T follicular helper cell (primary cell): ENCODE measurements at places on chromosomes 6 and 20.

DNA sequence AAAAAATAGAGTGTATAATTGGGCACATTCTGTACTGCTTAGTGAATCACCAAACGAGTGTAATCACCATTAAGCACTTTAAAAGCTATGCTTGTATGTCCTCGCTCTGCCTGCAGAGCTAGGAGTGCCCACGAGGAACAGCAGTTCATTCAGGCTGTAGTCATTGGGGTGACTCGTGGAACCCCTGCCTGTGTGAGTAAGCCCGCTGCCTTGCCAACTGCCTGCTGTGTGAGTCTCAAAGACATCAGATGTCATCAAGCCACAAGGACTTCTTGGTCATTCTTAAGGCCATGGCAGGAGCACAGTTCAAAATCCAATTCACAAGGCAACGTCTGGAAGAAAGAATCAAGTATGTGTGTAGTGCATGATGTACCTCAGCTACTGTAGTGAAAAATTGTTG lies 60.4 kb downstream of the FOXO3 start:
- no peak for DNase-seq

GRCh38 chr6:84546427-84546914 lies 217.9 kb downstream of the TBX18 start:
- DNase-seq = no peak

DNA sequence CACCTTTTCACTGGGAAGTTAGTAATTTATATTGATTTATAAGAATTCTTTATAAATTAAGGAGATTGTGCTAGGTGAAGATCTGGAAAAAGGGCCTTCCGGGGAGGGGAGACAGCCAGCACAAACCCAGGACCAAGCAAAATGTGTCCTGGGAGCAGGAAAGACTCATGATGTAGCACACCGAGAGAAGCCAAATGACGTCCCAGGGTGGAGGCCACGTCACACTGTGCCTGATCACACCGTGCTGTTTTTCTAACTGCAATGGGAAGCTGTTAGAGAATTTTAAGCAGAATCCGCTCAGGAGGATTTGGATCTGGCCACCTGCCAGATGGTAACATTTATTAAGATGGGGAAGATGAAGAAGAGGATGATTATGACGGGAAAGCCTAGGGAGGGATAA lies 72.7 kb upstream of the AKAP12 start:
- no peak for DNase-seq

- DNase-seq = no peak
Observed at GRCh38 chr6:29974901-29975560, 32.7 kb downstream of the HLA-A start.

- DNase-seq = no peak
Observed at GRCh38 chr6:71727632-71728294, 158.6 kb upstream of the RIMS1 start.

DNA sequence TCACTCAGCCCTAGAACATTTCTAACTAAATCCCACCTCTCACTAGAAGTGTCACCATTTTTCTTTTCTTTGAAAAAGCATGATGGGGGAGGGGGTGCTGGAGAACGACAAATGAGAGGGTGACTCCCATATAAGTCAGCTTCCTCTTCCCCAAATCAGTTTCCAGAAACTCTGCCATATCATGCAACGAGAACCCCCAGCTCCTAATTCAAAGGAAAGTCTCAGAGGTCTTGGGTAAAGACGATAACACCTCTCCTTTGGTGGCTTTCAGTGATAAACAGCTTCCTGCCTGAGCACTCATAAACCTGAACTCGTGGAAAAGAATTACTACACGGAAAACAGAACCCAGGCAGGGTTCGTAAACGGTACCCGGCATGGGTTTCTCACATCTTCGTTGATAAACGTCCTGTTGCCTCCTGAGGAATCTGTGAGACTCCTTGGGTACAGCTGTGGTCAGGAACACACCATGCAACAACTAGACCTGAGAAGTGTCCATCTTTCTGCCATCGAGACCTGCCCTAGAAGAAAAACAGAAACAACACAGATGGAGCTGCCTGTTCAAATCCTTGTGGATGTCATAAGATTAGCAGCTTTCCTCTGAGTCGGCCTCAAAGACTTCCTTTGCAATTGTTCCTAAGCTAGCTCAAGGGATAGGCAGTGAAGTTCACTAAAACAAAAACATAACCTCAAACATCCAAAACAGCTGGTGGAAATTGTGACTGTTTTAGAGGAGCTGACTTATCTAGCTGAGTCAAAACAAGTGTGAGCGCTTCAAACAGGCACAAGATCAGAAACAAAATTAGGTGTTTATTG lies 185.8 kb upstream of the PRDM1 start:
- DNase-seq = no peak

DNA sequence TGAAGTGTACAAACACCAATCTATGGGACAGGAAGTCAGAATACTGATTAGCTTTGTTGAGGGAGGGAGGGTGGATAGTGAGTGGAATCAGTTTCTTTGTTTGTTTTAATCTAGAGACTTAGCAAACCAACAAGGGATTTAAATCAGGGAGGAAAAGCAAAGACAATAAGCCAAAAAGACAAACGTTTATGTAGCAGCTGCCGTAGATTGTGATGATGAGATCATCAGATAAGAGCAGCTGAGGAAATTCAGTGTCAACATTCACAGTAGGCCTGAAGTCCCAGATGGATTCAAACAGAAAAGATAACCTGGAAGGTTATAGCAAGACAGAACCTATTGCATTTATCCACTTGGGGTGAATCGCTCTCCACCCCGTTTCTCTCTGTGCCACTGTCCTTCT lies 104.9 kb upstream of the SYNDIG1 start:
- no peak for DNase-seq

DNA sequence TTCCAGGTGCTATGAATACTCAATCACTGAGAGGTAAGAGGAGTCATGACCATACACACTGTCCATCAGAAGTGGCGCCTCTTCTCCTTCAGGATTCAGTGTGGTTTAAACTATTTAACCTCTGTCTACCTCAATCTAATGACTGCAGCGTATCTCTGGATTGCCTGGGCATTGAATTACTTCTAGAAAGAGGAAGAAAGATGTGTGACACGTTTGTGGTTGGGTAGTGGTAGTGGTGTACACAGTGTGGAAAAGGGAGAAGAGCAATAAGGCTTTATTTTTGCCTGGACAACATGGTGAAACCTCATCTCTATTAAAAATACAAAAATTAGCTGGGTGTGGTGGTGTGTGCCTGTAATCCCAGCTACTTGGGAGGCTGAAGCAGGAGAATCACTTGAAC lies 38.0 kb upstream of the ECHDC1 start:
- DNase-seq = no peak

GRCh38 chr6:52595796-52596130 lies 18.9 kb upstream of the TRAM2 start:
- no peak for DNase-seq

- no peak for DNase-seq
Observed at GRCh38 chr6:137271245-137272183, 52.3 kb upstream of the IFNGR1 start.

DNA sequence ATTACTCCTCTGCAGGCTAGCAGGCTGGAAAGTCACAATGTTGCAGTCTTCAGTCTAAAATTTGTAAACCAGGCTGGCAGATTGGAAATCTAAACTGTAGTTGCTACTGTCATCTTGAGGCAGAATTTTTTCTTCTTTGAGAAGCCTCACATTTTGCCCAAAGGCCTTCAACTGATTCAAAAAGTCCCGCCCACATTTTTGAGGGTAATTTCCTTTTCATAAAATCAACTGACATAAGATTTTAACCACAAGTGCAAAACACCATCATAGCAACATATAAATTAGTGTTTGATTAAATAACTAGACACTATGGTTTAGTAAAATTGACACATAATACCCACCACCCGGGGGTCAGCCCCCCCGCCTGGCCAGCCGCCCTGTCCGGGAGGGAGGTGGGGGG lies 28.4 kb downstream of the HLA-C start:
- DNase-seq = no peak

GRCh38 chr6:87706187-87706966 lies 4.3 kb upstream of the AKIRIN2 start:
- DNase-seq = no peak

GRCh38 chr6:16773362-16773761 lies 12.1 kb upstream of the ATXN1 start:
- no peak for DNase-seq

GRCh38 chr6:45378334-45378926 lies 696 bp upstream of the SUPT3H start:
- DNase-seq = peak; percentile 3

- no peak for DNase-seq
Observed at GRCh38 chr20:61835791-61836350, 229.8 kb downstream of the TAF4 start.

DNA sequence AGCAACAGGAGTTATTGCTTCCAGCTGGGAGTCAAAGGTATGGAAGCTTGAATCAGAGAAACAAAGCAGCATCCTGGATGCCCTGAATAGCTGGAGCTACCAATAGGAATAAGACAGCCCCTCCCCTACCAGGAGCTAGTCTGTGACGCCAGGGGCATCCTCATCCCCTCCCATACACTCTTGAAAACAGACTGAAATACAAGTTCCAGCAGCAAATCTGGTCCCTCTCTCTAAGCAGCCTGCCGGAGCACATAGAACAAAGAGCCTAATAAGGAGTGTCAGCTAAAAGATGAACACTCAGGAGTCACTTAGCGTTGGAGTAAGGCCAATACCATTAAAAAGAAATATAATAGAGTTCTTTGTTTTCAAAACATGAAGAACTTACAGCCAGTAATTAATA lies 25.6 kb downstream of the FILIP1 start:
- no peak for DNase-seq

DNA sequence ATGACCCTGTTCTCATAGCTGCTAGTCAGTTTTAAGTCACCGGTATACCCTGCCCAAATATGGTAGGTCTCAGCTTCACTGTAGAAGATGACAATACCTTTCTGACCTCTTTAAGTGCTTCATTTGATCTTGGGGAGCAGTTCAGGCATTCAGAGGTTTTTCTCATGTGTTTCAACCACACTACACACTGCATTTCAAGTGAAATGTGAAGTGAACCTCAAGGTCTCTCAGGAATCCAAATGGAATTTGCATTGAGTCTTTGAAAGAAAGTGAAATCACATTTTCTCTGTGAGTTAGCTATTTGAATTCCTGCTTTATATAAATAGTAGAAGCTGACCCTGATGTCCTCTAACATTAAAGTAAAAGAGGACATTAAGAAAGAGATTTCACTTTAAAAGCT lies 461.6 kb downstream of the ADGRB3 start:
- DNase-seq = no peak

DNA sequence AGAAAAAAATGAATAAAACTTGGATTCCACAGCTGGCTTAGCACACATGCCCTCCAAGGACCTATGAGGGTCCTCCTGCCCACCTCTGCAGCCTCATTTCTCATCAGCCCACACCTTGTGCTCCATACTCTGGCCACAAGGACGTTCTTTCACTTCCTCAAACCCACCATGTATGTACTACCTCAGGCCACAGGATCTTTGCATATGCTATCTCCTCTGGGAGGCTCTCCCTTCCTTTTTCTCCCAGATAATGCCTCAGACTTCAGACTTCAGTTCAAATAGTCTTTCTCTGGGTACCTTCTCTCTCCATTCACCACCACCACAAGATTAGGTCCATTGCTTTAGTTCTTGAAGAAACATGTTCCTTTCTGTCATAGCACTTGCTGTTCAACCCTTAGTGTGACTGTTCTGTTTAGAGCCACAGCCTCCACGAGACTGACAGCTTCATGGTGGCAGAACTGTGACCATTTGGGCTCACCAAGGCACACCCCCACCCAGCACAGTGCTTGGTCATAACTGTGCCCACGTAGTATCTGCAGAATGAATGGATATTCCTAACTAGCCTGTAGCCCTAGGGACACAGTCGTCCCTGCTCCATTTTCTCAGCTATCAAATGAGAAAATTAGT lies 146.7 kb upstream of the LRFN2 start:
- DNase-seq = no peak

DNA sequence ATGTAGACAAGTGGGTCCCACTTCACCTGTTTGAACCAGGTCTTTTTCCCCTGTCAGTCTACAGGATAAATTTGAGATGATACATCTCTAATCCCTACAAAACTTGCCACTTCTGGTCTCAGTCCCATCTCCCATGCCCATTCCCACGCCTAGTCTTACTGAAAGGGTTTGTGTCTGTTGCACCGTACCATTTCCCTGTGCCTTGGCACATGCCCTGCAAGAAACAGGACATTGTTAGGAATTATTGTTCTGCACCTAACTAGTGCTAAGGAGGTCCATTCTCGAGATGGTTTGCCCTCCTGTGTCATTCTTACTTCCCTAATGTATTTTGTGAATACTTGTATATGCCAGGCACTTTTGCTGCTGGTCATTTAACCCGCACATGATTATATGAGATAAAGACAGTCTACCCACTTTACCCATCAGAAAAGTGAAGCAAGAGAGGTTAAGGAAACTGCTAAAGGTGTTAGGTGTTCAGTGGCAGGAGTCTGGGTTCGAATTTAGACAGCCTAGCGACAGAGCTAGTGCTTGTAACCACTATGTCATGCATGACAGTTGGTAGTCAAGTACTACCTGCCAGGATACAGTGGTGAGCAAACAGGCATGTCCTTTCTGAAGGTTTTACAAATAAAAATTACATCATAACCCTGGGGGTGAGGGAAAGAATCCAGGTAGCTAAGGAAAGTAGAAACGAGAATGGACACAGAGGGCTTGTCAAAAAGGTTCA lies 12.7 kb downstream of the FAM217A start:
- DNase-seq = no peak

DNA sequence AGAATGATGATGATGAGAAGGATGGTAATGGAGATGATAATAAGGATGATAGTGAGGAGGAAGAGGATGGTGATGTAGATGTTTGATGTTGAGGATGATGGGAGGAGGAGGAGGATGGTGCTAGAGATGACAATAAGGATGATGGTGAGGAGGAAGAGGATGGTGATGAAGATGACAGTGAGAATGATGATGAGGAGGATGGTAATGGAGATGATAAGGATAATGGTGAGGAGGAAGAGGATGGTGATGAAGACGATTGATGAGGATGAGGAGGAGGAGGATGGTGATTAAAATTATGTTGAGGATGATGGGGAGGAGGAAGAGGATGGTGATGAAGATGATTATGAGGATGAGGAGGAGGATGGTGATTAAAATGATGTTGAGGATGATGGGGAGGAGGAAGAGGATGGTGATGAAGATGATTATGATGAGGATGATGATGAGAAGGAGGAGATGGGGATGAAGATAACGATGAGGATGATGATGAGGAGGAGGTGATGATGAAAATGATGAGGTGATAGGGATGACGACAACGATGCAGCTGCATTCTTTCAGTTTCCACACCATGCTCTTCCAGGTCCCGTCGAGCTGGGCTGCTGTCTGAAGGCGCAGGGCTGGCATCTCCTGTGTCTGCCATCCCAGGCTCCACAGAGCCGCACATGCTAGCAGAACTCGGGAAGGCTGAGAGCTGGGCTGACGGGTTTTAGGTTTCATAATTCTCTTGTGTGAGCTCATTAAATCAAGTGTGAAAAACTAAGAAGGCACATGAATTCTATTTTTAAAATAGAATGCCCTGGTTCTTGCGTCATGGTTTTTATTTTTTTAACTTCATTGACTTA lies 274.9 kb downstream of the SMOC2 start:
- no peak for DNase-seq
